Activated CD8-positive, alpha-beta T cell treated with anti-CD3 and anti-CD28 coated beads for 36 hours (primary cell): ENCODE measurements at places on chromosomes 3 and 15. TPM values are rescaled to one million over a fixed set of nuclear protein-coding genes. Genes with fewer than 3 reads are reported as not detected.

- DNase-seq: no peak
These were observed 54.5 kb upstream of the LRIG1 start for GRCh38 chr3:66555214-66555844.

DNA sequence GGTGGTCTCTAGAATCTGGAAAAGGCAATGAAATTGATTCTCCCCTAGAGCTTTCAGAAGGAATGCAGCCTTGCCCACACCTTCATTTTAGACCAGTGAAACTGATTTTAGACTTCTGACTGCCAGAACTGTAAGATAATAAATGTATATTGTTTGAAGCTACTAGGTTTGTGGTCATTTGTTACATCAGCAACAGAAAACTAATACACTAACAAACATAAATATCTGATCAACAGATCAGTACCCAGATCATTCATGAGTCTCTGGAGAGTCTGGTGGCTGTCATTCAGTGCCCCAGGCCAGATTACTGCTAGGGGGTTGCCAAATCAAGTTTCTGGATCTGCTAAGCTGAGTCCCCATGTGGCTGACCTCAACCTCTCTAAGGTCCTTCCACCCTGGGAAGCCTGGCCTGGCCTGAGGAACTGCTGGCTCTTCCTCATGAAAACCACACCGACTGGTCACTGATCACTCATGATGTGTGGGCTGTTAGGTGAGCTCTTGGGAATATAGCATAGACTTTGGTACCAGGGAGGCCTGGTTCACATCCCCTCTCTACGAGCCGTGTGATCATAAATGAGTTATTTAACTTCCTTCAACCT, 11.1 kb upstream of the LACTB start:
- no peak for DNase-seq

DNA sequence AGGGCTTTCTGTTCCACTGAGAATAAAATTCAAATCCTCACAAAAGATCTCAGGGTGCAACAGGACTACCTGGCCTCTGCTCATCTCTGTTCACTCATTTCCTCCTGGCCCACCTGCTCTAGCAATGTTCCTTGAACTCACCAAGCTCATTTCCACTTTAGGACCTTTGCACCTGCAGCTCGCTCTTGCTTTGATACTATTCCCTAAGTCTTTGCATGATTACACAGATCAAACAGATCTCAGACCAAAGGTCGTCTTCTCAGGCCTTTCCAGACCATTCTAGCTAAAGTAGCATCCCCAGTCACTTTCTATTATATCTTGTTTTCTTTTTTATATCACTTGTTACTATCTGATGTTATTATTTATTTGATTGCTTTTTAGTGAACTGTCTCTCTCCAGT, 54.7 kb downstream of the B3GNT5 start:
- DNase-seq: no peak

The MCF2L2 gene
- total RNA-seq: 3.7 TPM

DNA sequence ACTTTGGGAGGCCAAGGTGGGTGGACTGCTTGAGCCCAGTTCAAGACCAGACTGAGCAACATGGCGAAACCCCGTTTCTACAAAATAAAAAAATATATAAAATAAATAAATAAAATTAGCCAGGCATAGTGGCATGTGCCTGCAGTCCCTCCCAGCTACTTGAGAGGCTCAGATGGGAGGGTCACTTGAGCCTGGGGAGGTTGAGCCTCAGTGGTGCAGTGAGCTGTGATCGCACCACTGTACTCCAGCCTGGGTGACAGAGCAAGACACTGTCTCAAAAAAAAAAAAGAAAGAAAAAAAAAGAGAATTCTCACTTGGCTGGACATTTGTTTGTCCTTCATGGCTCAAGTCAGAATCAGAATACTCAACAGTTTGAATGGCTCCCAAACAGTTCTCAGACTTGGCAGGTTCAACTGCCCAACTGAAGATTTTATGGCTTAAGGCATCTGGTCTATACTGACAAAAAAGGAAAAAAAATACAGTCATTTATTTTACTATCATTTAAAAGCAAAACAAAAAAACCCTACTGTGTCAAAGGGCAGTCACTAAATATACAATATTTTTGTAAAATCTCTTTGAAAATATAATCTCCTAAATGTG, 106.6 kb downstream of the FBXL22 start:
- DNase-seq: no peak

The ARNT2 gene
- not detected for total RNA-seq

DNA sequence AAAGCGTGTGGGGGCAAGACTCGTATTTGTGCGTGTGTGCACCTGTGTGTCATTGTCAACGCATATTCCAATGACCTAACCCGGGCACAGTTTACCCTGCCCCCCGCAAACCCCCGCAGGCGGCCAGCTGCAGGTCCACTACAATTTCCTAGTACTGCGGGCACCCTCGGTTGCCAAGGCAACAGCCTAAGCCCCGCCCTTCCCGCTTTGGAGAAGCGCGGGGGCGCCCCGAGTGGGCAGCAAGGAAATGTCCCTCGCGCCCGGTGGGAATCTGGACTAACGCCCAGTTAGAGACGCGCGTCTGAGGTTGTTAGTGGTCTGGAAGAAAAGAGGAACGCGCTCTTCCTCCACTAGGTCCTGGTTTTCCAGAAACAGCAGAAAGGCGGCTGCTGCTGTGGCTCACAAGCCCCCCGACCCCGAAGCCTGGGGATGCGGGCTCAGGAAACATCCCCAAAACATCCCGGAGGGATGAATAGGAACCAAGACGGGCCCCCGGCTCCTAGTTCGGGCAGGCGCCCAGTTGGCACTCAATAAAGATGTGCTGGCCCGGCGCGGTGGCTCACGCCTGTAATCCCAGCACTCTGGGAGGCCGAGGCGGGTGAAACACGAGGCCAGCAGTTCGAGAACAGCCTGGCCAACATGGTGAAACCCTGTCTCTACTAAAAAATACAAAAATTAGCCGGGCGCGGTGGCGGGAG, 1.1 kb downstream of the ABHD14A start:
- DNase-seq: peak; percentile 56

DNA sequence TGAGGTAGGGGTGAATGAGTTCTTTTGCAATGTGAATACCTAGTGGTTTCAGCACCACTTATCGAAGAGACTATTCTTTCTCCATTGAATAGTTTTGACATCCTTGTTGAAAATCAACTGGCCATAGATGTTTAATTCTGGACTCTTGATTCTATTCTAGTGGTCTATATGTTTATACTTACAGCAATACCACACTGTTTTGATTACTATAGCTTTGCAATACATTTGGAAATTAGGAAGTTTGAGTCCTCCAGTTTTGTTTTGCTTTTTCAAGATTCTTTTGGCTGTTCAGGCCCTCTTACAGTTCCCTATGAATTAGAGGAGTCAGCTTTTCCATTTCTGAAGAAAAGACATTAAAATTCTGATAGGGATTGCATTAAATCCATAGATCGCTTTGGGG, 30.1 kb downstream of the MAP1A start:
- no peak for DNase-seq

DNA sequence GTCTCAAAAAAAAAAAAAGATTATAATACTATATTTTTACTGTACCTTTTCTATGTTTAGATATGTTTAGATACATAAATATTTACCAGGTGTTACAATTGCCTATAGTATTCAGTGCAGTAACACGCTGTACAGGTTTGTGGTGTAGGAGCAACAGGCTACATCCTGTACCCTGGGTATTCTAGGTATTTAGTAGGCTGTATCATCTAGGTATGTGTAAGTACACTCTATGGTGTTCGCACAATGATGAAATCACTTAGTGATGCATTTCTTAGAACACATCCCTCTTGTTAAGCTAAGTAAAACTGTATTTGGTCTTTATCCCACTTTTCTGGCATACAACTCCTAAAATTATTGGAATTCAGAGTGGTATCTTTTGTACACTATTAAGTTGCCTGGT, 77.8 kb downstream of the CDC25A start:
- no peak for DNase-seq

GRCh38 chr15:71192816-71193215, 77.5 kb downstream of the THSD4 start:
- no peak for DNase-seq

The STARD9 gene
- total RNA-seq: 4.8 TPM

GRCh38 chr15:87848012-87848411, 408.5 kb downstream of the NTRK3 start:
- no peak for DNase-seq

- DNase-seq: no peak
These were observed 71.0 kb downstream of the PBRM1 start for GRCh38 chr3:52614689-52615088.

The ZNF80 gene
- 2.3 TPM for total RNA-seq
